ENCODE measurements at places on chromosomes 12 and 14. TPM values are rescaled to one million over a fixed set of nuclear protein-coding genes. Genes with fewer than 3 reads are reported as not detected.
A peak's percentile ranks its signal among the peaks of the same experiment; 100 is the strongest.

- H3K4me3 ChIP-seq = no peak overlapping the region
- DNase-seq = no peak
- H3K36me3 ChIP-seq = no peaks in the 10 kb centered on the region
- H3K27me3 ChIP-seq = no peaks in the 10 kb centered on the region
- H3K4me1 ChIP-seq = peaks cover 11% of the 10 kb centered on the region
Measured at GRCh38 chr12:51663390-51663789, 72.4 kb downstream of the SCN8A start.

DNA sequence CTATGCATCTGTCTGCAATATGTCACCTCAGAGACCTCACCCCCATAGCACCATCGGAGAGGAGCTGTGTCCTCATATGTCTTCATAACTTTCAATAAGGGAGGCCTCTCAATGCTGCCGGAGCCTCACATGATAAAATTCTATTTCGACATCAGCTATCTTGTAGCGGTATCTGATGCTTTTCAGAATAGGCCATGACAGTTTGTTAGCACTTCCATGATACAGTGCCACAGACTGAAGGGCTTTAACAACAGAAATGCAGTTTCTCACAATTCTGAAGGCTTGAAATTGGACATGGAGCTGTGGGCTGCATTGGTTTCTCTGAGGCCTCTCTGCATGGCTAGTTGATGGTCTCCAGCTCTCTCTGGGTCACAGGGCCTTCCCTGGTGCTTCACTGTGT lies 125.0 kb upstream of the PZP start:
- H3K27me3 ChIP-seq = no peaks in the 10 kb centered on the region
- no peak for DNase-seq
- no peak overlapping the region for H3K4me3 ChIP-seq
- H3K4me1 ChIP-seq = no peaks in the 10 kb centered on the region
- H3K36me3 ChIP-seq = no peaks in the 10 kb centered on the region

GRCh38 chr14:31927348-31927832 lies 149.7 kb upstream of the ARHGAP5 start:
- H3K4me3 ChIP-seq = no peak overlapping the region
- H3K27me3 ChIP-seq = no peaks in the 10 kb centered on the region
- H3K27ac ChIP-seq = no peak overlapping the region
- peak; percentile 21 for DNase-seq

GRCh38 chr14:60508707-60509437 lies at the start of gene SIX6:
TSS of gene SIX6 (plus strand) at chr14:60509146. CDS start at chr14:60509399, 253 bp downstream.
- H3K27me3 ChIP-seq = peaks cover 100% of the 10 kb centered on the region
- DNase-seq = peak; percentile 92
- peak within 1 kb of the TSS; percentile 54 for H3K4me3 ChIP-seq
- H3K36me3 ChIP-seq = no peaks in the 10 kb centered on the region

GRCh38 chr14:76917745-76918255 lies 91.6 kb downstream of the LRRC74A start:
- no peaks in the 10 kb centered on the region for H3K27me3 ChIP-seq
- DNase-seq = no peak
- no peaks in the 10 kb centered on the region for H3K36me3 ChIP-seq
- peaks cover 48% of the 10 kb centered on the region for H3K4me1 ChIP-seq

DNA sequence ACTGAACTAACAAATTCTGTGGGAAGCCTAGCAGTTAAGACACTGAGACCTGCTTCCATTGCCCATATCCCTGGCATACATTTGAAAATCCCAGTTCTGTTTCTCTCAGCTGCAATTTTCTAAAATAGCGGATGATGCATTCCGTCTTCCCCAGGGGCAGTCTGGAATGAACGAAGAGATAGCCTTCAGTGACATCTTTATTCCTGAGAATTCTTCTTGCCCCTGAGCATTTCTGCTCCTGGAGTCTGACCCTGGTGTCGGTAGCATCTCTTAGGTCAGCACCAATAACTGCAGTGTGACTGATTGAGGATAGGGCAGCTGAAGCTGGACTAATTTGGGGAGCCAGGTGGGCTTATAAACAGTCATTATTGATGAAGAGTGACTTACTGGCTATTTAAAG lies 552.5 kb downstream of the DIO2 start:
- H3K4me3 ChIP-seq = no peak overlapping the region
- no peaks in the 10 kb centered on the region for H3K4me1 ChIP-seq
- no peak overlapping the region for H3K27ac ChIP-seq

DNA sequence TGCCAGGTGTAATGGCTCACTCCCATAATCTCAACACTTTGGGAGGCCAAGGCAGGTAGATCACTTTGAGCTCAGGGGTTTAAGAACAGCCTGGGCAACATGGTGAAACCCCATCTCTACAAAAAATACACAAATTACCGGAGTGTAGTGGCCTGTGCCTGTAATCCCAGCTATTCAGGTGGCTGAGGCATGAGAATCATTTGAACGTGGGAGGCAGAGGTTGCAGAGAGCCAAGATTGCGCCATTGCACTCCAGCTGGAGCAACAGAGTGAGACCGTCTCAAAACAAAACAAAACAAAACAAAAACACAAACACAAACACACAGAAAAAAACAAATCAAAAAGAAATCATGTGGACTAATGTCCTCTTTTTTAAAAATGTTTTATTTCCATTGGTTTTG lies 104.4 kb downstream of the NUAK1 start:
- no peak overlapping the region for H3K27ac ChIP-seq
- no peaks in the 10 kb centered on the region for H3K36me3 ChIP-seq
- no peaks in the 10 kb centered on the region for H3K27me3 ChIP-seq

GRCh38 chr14:54053386-54053745 lies 96.7 kb upstream of the BMP4 start:
- no peak overlapping the region for H3K4me3 ChIP-seq
- H3K36me3 ChIP-seq = no peaks in the 10 kb centered on the region
- H3K27me3 ChIP-seq = no peaks in the 10 kb centered on the region
- no peak overlapping the region for H3K27ac ChIP-seq

DNA sequence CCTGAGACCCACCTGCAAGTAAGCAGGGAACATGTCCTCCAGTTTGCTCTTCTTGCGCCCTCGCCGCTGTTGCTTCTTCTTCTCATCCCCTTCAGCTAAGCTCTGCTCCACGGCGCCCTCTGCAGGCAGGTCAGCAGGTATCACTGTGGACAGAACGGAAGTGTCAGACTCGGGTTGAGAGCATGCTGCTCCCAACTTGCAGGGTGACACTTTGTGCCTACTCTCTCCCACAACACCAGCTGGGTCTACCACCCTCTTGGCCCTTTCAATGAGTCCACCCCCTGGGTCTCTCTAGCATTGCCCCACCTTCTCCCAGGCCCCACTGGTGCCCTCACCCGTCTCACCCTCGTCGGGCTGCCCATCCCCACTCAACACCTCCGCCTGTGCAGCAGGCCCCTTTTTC lies 16.7 kb downstream of the KMT2D start:
- H3K36me3 ChIP-seq = peaks cover 48% of the 10 kb centered on the region
- no peaks in the 10 kb centered on the region for H3K4me1 ChIP-seq
- DNase-seq = peak; percentile 82
- no peaks in the 10 kb centered on the region for H3K27me3 ChIP-seq

DNA sequence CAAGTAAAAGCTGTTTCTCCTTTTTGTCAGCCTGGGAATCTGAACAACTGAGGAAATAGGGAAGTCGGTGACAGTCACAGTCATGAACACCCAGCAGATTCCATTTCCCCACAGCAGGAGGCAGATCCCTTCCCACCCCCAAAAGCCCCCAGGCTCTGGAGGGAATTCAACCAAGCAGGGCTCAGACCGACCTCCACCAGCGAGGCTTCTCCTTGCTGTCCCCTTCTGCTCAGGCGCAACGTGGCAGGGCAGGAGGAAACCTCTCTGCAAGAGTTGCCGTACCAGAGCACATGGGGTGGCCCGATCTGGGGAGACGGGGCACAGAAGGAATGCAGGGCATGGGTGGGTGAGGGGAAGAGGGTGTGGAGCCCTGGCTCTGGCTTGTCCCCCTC lies 319 bp downstream of the GALNT6 start:
- H3K4me3 ChIP-seq = peak overlapping the region; percentile 97
- no peak for DNase-seq
- peak overlapping the region; percentile 95 for H3K27ac ChIP-seq
- no peaks in the 10 kb centered on the region for H3K36me3 ChIP-seq
- peaks cover 35% of the 10 kb centered on the region for H3K4me1 ChIP-seq

DNA sequence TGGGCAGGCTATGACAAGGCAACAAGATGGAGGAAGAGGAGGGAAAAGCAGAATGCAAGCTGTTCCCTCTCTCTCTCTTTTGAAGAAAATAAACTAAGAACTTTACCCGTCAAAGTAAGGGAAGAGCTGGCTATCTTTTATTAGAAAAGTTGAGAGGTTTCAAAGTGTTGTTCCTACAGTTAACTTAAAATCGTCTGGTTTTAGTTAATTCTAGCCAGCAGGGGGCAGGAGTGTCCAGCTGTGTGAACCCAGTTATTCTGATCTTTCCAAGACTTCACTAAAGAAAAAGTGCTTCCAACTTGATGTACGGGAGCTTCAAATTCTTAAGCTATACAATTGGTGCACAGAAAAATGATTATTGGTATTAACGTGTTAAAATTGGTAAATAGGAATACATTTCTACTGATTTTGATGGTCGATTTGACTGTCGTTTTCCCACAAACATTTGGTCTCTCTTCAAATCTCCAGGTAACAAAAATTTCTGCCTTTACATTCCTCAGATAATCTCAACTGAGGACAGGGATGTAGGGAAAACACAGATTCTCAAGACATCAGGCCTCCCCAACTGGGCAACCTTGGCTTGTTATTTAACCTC lies 28.4 kb upstream of the MON2 start:
- no peaks in the 10 kb centered on the region for H3K36me3 ChIP-seq
- H3K4me3 ChIP-seq = no peak overlapping the region
- peak; percentile 82 for DNase-seq
- no peak overlapping the region for H3K27ac ChIP-seq
- H3K27me3 ChIP-seq = peaks cover 47% of the 10 kb centered on the region

PRB2 gene
- not detected for total RNA-seq

DNA sequence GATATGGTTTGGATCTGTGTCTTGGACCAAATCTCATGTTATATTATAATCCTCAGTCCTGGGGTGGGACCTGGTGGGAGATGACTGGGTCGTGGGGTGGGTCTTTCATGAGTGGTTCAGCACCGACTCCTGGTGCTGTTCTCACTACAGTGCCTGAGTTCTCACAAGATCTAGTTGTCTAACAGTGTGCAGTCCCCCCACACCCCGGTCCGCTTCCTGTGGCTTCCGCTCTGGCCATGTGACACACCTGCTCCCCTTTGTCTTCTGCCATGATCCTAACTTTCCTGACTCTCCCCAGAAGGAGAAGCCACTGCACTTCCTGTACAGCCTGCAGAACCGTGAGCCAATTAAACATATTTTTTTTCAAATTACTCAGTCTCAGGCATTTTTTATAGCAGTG lies 1262.2 kb downstream of the TMEM121 start:
- H3K4me3 ChIP-seq = no peak overlapping the region
- H3K27ac ChIP-seq = no peak overlapping the region
- no peaks in the 10 kb centered on the region for H3K36me3 ChIP-seq
- no peaks in the 10 kb centered on the region for H3K4me1 ChIP-seq
- DNase-seq = no peak

PLEKHD1 gene
- total RNA-seq = 0.28 TPM

DNA sequence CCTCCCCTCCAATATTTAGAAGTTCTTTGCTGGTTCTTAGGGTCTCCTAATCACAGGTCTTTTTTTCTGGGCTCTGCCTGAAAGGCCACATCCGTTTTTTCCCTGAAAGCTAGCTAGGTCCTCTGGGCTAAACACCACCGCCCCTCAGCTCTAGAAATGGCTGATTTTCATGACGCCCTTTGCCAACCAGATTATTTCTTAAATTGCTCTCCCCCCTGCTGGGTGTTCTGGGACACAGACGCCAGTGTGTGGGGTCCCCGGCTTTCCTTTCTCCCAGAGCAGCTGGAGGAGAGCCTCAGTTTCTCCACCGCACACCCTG lies 45.3 kb upstream of the ATP23 start:
- H3K27ac ChIP-seq = no peak overlapping the region
- peak overlapping the region; percentile 65 for H3K4me3 ChIP-seq
- H3K4me1 ChIP-seq = peaks cover 23% of the 10 kb centered on the region

JAG2 gene
- total RNA-seq = 9.6 TPM

DNA sequence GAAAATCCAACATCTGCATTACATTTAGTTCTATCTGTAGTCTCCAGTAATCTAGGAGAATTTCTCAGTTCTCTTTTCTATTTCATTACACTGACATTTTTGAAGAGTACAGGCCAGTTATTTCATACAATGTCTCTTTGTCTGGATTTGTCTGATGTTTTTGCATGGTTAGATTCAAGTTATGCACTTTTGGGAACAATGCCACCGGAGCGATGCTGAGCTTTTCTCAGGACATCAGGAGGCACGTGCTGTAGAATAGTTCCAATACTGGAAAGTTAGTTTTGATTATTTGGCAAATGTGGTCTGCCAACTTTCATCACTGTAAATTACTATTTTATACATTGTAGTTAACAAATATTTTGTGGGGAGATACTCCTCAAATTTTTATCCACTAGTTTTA lies 43.1 kb downstream of the ALDH1L2 start:
- no peak for DNase-seq
- H3K4me3 ChIP-seq = no peak overlapping the region
- no peaks in the 10 kb centered on the region for H3K36me3 ChIP-seq
- no peak overlapping the region for H3K27ac ChIP-seq
- no peaks in the 10 kb centered on the region for H3K27me3 ChIP-seq

AMN gene
- 0.69 TPM for total RNA-seq

MAPKAPK5 gene
- 107 TPM for total RNA-seq

GRCh38 chr12:11130999-11131398 lies 3.4 kb downstream of the TAS2R30 start:
- H3K27ac ChIP-seq = no peak overlapping the region
- no peak for DNase-seq
- H3K4me3 ChIP-seq = no peak overlapping the region
- no peaks in the 10 kb centered on the region for H3K4me1 ChIP-seq
- no peaks in the 10 kb centered on the region for H3K27me3 ChIP-seq

GRCh38 chr12:116404247-116404646 lies 126.8 kb upstream of the MED13L start:
- no peak overlapping the region for H3K27ac ChIP-seq
- DNase-seq = no peak
- no peaks in the 10 kb centered on the region for H3K4me1 ChIP-seq
- no peaks in the 10 kb centered on the region for H3K36me3 ChIP-seq

KCNC2 gene
- total RNA-seq = 0.10 TPM

TRIP11 gene
- total RNA-seq = 17.7 TPM

DNA sequence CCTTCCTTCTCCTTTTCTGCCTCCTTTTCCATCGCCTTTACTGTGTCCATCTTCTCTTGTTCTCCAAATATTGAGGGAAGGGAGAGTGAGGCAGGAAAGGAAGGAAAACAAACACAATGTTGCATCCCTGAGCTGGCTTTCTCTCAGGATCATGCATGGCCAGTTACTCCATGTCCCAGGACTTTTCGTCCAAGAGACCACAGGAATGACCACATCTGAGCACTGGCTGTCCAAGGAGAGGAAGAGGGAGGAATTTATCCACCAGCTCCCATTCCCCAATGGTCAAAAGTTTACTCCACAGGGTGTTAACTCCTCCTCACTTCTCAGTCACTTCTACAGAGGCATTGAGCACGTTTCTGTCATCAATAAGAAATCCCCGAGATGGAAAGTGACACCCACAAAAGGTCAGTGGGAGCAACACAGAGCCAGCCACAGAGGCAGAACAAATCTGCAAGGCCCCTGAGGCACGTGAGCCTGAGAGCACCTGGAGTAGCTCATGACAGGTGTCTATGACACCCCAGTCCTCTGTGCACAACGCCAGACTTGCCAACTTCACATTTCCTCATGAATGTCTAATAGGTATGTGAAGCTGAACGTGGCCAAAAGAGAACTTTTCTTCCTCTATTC lies 177.3 kb upstream of the NUDT4 start:
- H3K36me3 ChIP-seq = no peaks in the 10 kb centered on the region
- no peaks in the 10 kb centered on the region for H3K27me3 ChIP-seq
- no peak overlapping the region for H3K4me3 ChIP-seq
- H3K27ac ChIP-seq = no peak overlapping the region

WNT1 gene
- total RNA-seq = not detected

TAS2R42 gene
- not detected for total RNA-seq

Data from GM23338 (cell line).